ENCODE measurements at places on chromosomes 1 and 21.

DNA sequence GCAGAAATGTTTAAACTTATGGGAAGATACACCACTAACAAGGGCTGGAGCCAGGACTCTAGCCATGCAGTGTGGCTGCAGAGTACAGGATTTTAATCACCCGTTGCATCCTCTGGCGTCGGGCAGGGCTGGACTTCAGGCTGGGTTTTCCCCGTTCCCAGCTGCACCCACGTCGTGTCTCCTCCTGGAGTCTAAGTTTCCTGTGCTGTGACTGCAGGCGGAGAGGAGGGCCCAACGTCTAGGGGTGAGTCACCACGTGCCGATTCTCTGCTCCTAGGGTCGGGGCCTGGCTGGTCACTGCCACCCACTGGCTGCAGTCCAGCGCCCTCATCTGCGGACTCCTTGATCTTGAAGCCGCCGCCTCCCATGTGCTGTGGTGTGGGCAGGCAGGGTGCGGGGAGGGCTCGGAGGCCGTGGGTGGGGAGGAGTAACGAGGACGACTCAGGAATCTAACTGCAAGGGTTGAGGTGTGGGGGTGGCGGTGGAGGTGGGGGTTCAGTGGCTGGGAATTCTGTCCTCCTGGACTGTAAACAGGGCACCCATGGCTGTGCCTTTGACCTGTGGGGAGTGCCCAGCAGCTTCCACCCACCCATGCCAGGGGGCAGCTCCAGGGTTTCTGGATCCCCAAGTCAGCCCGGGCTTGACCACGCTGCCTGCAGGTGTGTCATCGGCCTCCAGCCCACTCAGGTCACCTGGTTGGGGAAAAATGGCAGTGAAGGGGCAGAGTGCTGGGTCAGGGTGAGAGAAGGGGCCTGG lies 77.8 kb downstream of the ALPL start:
- DNase-seq = no peak

DNA sequence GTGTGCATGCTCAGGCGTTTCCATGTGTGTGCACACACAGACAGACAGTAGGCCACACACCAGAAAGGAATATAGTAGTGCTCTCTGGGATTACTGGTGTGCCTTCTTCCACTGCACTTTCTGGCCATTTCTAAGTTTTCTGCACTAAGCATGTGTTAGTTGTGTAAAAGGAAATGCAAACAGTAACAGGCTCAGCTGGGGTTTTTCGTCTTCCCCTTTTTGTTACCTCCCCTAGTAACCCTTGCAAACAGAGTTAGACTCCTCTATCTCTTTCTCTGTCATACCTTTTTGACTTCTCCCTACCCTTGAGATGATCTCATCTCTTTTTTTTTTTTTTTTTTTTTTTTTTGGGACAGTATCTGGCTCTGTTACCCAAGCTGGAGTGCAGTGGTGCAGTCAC lies 196.3 kb downstream of the SDCCAG8 start:
- peak; percentile 68 for DNase-seq

DNA sequence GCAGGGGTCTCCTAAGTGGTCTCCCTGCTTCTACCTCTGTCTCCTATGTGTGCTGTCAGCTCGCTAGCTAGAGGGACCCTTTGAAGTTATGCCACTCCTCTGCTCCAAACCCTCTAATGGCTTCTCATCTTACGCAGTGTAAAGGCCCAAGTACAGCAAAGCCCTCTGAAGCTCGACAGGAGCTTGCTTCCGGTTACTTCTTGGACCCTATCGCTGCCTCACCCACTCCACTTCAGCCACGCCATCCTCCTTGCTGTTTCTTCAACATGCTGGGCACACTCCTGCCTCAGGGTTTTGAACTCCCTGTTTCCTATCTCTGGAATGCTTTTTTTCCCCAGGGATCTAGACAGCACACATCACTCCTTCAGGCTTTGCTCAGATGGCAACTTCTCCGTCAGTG lies 102.3 kb upstream of the F3 start:
- no peak for DNase-seq

DNA sequence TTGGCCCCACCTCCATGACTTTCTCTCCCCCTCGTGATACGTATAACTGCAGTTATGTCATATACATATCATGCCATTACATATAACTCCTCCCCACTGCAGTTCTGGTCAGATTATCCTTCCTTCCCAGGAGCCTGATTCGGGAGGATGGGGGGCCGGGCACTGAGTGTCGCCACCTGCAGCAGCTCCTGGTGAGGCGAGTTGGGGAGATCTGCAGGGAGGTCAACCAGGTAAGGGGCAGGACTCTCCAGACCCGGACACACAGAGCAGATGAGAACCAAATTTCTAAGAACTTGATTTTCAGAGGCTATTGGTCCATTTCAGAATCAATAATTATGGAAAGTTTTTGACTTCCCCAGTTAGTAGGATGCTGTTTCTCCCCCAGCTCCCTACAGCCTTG lies 19.5 kb downstream of the HYI start:
- DNase-seq = no peak

GRCh38 chr1:180265201-180265600 lies 35.1 kb downstream of the LHX4 start:
- no peak for DNase-seq

DNA sequence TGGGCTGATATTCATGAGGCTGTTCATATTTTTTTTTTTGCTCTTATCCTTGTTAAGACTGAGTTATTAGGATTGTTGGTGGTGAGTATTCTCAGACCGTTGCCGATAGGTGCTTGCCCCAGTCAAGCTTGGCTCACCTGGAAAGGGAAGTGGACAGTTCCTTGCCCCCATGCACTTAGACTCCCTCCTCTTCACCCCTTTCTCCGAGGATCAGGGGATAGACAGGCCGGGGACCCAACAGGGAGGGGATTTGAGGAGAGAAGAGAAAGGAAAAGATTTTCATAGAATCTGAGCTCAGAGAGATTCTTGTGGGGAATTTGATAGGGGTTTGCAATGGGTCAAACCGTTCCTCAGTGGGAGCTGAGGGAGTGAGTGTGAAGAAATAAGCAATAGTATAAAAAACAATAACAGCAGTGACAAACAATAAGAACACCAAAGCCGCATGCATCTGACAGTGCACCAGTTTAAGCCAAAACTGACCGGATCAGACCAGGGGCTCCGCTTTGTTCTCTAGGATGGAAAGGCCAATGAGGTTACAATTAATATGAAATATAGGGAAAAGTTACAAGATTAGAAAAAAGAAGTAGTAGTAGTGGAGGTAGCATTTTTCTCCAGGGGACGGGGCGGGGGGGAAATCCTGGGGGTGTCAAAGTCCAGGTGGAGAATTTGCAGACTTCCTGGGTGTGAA lies 8.9 kb downstream of the PAX7 start:
- no peak for DNase-seq

DNA sequence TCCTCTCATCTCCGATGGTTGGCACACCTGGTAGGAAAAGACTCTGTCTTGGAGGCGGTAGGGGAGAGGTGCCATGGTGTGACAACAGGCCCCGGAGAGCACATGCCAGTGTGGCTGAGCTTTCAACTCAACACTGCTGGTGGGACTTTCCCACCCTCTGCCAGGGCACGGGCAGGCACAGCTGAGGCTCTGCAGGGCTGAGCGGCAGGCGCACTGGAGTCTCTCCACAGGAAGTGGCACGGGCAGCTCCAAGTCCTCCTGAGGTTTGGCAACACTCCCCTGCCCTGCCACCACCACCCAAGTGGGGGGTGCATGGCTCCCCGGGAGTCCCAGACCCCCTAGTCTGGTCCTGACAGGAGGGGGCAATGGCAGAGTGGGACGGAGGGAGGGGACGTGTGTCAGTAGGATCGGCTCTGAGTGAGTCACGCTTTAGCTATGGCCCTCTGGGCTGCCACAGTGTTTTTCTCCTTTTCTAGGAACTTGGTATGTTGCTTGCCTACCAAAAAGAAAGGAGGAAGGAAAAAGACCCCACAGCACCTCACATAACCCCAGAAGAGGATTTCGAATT lies 27.3 kb upstream of the EVA1B start:
- DNase-seq = no peak

GRCh38 chr1:91778964-91779363 lies 107.0 kb downstream of the TGFBR3 start:
- no peak for DNase-seq

GRCh38 chr1:88378560-88378959 lies 305.5 kb upstream of the PKN2 start:
- DNase-seq = no peak

DNA sequence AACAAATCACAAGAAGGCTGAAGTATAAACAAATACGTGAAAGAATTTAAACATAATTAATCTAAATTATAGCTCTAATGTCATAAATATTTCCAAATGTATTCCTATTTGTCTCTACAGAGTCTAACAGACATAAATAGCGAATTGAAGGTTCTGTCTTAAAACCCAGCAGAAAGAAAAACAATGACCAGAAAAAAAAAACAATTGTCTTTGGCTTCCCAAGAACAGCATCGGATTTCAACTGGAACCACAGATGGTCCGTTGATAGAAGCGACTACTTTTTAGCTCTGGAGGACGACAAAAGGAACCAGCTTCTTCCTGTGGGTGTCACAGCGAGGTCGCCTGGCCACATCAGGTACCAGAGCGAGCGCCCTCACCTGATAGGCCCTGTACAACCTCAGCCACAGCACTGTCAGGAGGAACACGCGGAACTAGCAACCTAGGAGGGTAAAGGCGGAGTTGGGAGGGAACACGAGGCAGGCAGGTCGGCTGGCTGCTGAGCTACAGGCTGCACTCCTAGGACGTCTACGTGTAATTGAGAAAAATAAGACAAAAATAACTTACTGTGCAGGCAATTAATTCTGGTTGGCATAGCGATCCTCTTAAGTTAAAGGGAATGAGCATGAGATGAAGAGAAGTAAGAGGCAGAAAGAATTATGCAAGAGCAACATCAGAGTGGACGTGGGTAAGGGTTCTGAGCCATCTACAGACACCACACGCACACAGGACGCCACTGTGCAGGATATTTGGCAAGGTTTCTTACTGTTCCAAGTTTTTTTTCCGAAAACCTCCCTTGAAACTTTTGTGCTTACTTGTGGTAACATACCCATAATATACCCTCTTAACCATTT lies 16.7 kb upstream of the PRDM15 start:
- no peak for DNase-seq

DNA sequence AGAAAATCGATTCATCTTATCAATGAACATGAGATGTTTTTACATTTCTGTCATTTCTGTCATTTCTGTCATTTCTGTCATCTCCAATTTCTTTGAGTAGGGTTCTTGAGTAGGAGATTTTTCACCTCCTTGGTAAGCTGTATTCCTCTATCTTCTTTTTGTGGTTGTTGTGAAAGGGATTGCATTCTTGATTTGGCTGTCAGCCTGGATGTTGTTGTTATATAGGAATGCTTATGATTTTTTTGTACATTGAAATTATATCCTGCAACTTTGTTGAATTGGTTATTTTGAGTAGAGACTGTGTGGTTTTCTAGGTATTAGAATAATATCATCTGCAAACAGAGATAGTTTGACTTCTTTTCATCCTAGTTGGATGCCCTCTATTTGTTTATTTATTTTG lies 1233.7 kb downstream of the PLA2G4A start:
- no peak for DNase-seq

DNA sequence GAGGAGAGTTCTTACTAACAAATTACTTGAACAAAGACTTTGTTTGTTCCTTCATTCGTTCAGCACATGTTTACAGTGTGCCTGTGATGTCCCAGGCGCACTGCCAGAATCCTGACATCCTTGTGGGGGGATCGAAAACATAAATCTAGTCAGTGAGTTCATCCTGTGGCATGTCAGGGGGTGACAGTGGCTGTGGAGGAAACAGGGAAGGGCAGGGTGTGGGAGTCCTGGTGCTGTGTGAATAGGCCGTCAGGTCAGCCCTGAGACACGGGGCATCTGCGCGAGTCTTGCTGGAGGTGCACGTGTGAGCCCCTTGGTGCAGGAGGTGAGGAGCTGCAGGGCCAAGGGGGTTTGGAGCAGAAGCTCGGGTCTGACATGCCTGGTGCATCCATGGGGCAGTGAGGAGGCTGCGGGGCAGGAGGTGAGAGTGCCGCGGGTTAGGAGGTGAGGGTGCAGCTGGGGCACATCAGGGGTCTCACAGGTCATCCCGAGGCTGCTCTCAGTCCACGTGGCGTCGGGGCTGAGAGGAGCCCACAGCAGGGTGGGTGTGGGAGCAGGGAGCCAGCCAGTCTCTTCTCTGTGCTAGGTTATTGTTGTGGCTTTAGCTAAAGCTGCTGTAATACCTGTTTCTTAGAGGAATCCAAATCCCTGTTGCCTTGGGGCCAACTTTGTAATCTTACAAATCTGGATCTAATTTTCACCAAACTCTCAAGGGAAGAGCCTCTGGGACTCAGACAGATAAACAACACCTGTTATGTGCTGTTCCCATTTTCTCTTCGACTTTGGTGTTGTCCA lies 93.4 kb downstream of the PCBP3 start:
- DNase-seq = no peak

Data from SIG-M5 (cell line).